CD4-positive, alpha-beta T cell treated with Interferon alpha-2 for 1 hour (primary cell): ENCODE measurements at places on chromosomes 12 and 14.

- DNase-seq: no peak
These were observed 158.6 kb upstream of the CCND2 start for GRCh38 chr12:4114986-4115385.

GRCh38 chr14:22531451-22532344, 57.3 kb downstream of the DAD1 start:
- DNase-seq: peak; percentile 48

DNA sequence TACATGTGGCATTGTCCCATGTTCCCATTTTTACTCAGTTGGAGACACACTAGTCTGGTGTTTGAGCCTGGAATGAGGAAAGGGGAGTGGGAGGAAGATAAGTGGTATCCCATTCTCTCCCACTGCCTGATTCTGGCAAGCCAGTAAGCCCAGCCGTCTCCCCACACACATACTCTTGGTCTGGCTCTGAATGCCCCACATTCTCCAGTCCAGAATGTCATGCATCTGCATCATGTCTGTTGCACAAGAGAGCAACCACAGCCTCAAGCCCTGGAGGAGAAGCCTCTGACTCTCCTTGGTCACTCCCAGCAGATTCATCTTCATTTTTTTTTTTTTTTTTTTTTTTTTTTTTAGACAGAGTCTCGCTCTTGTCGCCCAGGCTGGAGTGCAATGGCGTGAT, 48.0 kb downstream of the DRAM1 start:
- DNase-seq: peak; percentile 44

DNA sequence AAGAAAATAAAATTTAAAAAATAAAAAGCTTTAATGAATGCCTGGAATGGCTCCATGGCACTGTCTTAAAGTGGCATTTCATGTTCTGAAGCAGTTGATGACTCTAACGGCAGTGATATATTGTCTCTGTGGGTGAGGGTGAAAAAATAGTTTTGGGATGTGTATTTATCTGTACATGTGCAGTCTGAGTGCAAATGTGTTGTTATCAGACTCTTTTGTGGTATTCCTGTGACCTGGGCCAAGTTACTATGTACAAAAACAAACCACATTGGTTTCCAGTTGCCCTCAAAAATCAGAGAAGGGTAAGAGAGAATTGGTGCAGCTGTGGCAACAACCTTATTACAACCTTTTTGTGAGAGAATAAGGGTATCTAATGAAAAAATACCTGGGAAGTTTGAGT, 81.7 kb upstream of the CCDC91 start:
- DNase-seq: no peak

DNA sequence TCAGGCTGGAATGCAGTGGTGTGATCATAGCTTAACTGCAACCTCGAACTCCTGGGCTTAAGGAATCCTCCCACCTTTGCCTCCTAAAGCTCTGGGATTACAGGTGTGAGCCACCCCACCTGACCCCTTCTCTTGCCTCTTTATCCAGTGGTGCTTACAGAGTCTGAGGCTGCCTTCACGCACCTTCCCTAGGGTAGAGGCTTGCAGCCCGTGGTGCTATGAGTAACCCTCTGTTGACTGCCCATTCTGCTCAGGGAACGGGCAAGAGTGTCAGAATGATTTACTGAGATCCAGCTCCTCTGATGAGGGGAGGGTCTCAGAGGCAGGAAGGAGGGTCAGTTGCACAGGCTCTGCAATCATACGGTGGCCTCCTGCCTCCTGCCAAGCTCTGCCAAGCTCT, 125.1 kb upstream of the TBX3 start:
- no peak for DNase-seq

DNA sequence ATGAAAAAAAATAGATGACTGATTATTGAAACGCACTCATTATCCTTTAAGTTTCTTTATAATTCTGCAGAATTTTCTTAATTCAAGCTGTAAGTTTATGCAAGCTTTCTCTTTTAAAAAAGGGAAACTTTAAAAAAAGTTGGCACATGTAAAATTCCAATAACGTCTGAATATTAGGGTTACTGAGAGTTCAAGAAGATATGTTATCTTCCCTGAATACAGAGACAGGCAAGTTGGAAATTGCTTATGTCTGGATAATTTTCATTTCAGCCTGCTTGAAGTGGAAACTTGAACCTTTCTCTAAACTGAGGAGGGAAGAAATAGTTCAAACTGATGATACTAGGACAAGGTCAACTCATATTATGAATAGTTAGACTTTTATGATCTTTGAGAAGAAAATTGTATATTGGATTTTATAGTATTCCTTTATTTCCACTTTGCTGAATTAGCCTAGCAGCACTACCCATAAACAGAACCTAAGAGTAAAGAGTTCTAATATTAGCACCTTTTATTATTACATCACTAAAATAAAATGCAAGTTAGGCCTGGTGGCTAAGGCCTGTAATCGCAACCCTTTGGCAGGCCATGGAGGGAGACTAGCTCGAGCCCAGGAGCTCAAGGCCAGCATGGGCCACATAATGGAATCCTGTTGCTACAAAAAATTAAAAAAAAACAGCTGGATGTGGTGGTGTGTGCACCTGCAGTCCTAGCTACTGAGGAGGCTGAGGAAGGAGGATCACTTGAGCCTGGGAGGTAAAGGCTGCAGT, 288.0 kb downstream of the TRHDE start:
- no peak for DNase-seq

- no peak for DNase-seq
These were observed 370.2 kb downstream of the DPF3 start for GRCh38 chr14:72523424-72524294.

GRCh38 chr12:119544765-119545625, 48.6 kb upstream of the TMEM233 start:
- DNase-seq: peak; percentile 27

DNA sequence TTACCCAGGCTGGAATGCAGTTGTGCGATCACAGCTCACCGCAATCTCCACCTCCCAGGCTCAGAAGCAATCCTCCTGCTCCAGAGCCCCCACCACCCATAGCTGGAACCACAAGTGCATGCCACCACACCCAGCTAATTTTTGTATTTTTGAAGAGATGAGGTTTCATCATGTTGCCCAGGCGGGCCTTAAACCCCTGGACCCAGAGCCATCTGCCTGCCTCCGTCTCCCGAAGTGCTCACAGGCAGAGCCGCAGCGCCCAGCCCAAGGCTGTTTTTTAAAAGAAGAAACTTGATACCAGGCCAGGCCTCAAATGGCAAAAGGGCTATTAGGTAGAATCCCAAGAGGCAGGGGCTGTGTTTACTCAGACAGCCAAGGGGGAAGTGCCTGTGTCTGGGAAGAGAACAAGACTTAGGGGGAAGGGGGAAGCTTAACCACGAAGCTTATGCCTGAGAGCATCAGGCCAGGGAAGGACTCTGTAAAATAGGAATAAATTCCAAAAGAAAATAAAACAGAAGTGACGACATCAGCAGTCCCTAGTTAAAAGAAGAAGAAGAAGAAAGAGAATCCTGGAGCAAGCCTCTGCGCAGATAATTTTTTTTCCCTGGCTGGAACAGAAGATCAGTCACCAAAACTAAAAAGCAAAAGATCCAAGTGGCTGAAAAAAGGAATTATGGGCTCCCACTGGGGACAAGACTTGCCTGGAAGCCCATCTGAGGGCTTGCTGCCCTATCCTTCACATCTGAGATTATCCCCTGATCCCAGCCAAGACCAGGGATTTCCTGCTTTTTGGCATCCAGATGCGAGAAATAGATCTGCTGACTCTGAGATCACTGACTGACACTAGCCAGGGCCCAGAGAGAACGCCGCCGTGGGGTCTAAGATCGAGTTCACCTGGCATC, 170.5 kb downstream of the NDUFA12 start:
- DNase-seq: no peak

DNA sequence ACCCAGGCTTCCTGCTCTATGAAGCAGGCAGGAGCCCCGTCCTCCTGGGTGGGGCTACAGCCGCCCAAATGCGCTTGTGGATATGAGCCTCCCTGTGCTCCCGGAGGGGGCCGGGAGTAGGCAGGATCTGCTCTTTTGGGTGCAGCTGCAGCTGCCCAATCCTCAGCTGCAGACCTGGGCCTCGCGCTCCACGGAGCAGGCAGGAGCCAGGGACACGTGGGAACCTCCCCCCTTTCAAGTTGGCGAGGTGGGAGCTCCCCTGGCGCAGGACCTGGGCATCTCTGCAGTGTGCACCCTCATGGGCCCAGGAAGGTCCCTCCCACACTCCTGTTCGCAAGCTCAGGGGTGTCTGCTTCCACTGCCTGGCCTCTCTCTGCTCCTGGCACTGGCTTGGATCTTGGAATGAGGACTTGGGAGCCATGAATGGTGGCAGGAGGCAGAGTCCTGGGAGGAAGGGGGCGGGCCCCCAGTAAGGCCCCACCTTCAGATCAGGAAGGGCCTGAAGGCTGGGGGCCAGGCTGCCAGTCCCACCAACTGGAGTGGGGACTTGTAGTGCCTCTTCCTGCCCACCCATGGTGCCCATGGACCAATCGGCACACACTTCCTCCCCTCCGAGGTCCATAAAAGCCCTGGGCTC, 61.3 kb downstream of the KLRG1 start:
- no peak for DNase-seq

- no peak for DNase-seq
These were observed 36.9 kb downstream of the BCL11B start for GRCh38 chr14:99234961-99235571.

DNA sequence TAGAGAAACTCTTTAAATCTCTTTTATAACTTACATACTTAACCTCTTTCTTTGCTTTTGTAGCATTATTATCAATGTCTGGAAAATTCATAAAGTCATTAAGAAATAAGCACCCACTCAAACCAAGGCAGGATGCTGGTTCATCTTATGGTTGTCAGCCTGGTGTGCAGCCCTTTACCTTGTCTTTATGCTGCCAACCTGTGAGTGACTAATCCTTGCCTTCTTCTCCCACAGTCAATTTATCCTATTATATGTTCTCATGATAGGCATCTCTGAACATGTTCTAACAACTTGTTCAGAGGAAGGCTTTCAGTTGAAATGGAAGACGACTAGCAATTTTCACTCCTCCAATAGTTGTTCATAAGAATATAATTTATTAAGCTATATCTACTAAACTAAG, 186.9 kb upstream of the CAND1 start:
- DNase-seq: no peak

DNA sequence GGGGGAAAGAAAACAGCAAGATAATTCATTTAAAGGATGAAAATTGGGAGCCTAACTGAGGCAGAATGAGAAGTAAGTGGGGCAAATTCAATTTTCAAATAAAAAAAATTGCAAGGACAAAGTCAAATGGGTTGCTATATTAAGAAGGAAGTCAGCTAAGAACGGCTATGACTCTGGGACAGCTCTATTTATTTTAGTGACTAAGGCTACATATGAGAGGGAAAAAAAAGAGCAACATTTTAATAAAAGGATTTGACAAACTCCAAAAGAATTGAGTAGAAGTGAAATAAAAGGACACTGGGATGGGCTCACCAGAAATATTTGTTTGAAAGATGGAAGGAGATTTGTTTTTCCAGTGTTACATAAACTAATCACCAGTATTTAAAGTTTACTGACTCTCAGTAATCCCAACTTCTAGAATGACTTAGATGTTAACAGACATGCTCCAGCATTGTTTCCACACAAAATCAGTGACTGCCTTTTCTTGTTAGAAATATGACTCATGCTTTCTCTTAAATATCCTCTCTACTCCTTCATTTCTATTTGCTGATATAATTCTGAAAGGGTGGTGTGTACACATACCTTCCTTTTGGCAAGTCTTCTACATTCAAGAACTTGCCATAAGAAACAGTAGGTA, 198.5 kb downstream of the SLC25A21 start:
- DNase-seq: no peak

DNA sequence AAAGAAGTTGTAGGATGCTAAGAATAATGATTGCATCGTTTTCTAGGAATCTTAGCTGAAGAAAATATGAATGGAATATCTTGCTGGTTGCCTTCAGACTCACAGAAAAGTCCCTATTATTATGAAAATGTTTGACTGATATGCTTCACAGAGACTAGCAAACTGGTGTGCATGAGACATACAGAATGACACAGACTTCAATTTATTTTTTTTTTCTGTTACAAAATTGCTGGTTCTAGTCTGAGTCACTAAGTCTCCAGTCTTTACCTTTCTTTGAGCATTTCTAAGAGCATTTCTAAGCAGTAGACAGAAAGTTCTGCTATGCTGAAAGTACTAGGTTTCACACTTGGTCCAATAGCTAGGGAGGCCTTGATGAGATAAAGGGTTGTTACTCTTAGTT, 377.6 kb upstream of the ATP2B1 start:
- no peak for DNase-seq

DNA sequence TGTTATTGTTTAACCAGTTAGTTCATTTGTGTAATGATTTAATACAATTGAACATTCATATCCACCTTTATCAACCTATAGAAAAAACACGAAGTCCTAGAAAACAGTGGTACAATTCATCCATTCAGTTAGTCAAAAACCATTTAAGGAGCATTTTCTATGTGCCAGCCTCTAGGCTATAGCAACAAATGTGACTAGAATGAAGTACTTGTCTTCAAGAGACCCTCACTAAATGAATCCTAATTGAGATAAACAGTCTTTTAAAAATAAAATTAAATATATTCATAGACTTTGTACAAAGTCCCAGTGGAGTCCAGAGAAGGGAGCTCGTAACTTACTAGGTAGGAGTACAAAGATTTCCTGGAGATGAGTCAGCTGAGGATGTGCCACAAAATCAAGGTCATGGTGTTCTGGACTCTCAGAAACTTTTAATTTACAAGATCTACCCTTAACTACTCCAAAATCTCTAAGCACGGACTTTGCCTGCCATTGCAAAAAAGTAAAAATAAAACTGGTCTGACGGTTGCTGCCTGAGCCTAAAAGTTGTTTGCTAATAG, 430.7 kb upstream of the DCN start:
- no peak for DNase-seq
